Daoy (cell line): ENCODE measurements at places on chromosomes 16 and 17. TPM values are rescaled to one million over a fixed set of nuclear protein-coding genes. Genes with fewer than 3 reads are reported as not detected.

DNA sequence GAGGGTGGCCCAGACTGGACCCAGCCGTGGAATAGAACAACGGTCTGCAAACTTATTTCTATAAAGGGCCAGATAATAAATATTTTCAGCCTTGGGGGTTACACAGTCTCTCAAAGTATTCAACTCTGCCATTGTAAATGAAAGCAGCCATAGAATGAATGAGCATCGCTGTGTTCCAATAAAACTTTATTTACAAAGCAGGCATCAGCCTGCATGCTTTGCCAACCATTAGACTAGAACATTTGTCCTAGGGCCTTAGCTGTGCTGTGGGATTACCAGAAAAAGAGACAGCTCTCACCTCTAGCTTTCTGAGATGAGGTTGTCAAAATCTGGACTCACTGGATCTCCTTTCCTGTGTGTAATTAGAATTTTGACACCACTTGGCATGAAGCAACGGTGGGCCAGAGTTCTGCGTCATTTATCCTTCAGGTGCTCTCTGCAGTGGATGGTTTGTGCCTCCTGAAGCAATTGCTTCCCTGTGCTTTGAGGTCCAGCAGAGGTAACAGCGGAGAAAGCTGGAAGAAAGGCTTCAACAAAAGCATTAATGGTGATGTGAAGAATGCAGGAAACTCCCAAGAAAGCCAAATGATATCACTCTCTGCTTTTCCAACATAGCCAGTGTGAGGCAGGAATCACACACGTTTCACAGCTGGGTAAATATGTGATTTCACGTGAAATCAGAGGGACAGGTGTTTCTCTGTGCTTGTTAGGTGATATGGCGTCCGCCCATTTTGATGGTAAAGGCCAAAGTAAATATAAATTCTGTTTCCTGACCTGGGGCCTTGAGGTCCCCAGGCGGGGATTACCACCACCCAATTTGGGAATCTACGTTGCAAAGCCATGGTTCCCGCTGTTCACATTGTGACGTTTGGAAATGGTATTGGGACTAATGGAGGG is 148.4 kb downstream of the PITPNC1 start:
- no peak for DNase-seq

- DNase-seq, result peak; percentile 61
Measured at GRCh38 chr16:13909872-13910303, 10.1 kb upstream of the ERCC4 start.

DNA sequence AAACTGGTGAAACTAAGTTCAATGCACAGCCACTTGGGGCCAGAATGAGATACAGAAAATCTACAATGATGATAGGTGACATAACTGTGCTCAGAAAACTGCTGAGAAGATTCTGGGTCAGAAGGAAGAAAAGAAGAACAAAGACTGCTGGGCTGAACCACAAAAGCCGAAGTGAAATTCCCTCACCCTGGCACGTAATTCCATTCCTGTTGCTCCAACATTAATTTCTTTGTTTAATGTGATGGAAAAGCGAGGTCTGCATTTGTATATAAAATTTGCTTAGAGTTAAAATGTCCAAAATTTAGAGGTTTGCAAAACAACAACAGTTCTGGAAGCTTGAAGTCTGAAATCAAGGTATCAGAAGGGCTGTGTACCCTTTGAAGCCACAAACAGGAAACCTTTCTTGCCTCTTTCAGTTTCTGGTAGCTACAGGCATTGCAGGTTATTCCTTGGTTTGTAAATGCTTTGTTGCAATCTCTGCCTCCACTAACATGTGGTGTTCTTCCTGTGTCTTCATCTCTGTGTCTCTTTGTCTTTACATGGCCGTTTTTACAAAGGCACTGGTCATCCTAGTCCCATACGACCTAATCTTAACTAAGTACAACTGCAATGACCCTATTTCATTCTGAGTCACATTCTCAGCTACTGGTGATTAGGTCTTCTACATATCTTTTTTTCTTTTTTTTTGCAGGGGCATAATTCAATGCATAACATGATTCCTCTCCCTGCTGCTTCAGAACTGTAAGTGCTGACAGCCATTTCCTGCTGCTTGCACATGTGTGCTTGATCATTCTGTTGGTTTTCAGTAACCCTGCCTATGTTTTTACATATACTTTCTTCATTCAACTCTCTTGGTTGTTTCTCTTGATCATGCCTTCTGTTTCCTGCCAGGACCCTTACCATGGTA is 603.0 kb upstream of the CDH8 start:
- DNase-seq, result no peak

GRCh38 chr17:51797150-51797549 is 361.4 kb downstream of the CA10 start:
- no peak for DNase-seq

DNA sequence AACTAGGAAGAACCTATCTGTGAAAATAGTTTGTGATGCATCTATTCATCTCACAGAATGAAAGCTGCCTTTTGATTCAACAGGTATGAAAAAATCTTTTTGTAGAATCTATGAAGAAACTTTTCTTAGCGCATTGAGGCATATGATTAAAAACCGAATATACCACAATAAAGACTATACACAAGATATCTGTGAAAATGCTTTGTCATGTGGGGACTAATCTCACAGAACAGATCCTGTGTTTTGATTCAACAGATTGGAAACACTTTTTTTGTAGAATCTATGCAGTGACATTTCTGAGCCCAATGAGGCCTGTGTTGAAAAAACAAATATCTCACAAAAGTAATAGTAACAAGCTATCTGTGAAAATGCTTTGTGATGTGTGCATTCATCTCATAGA is 2247.5 kb downstream of the TP53TG3F start:
- no peak for DNase-seq

Gene KREMEN2
- total RNA-seq, result 0.39 and 1.3 TPM in 2 replicates

DNA sequence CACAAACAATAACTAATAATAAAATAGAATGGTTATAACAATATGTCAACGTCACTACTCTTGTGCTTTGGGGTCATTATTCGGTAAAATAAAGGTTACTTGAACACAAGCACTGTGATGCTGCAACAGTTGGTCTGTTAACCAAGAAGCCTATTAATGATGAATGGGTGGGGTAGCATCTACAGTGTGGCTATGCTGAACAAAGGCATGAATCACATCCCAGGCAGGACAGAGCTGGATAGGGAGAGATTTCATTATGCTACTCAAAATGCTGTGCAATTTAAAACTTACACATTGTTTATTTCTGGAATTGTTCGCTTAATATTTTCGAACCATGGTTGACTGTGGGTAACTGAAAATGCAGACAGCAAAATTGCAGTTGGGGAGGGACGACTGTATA is 9.1 kb upstream of the HS3ST2 start:
- DNase-seq, result no peak

Gene TUFM
- 157 and 180 TPM in 2 replicates for total RNA-seq
